MG63 (cell line): ENCODE measurements at places on chromosomes 12 and 14. TPM values are rescaled to one million over a fixed set of nuclear protein-coding genes. Genes with fewer than 3 reads are reported as not detected.
A peak's percentile ranks its signal among the peaks of the same experiment; 100 is the strongest.

GRCh38 chr14:35689000-35689460 lies 120.1 kb downstream of the RALGAPA1 start:
- no peak for DNase-seq

DNA sequence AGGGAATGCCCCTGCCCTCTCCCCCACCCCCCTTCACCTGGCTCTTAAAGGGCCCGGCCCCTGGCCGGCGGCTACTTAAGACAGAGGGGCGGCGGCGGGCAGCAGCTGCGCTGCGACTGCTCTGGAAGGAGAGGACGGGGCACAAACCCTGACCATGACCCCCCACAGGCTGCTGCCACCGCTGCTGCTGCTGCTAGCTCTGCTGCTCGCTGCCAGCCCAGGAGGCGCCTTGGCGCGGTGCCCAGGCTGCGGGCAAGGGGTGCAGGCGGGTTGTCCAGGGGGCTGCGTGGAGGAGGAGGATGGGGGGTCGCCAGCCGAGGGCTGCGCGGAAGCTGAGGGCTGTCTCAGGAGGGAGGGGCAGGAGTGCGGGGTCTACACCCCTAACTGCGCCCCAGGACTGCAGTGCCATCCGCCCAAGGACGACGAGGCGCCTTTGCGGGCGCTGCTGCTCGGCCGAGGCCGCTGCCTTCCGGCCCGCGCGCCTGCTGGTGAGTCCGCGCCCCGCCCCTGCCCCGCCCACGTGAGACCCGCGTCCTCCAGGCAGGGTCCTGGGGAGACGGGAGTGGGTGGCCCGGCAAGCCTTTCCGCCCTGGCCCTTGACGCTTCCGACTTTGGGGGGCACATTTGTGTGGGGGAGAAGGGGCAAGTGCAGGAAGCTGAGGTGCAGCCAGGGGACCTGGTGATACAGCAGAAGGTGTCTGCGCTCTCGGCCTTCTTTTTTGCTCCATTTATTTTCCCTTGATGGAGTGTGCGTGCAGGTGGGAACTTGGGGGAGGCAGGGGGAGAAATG lies at the start of gene IGFBP6:
Gene IGFBP6, plus strand, starts transcription at position 104 of the 790 bp plus-strand sequence. Its CDS starts 51 bp downstream, at position 155.
- DNase-seq: peak; percentile 77

OTOGL gene
- 0.32 TPM in 1 of 2 replicates, not detected in the other for total RNA-seq

- no peak for DNase-seq
These were observed 57.8 kb upstream of the MAX start for GRCh38 chr14:65160091-65160490.

PTPRQ gene
- total RNA-seq: 4.0 TPM in 2 replicates
